Thoracic aorta (tissue), 2 donors: ENCODE measurements at places on chromosomes 3 and 15. TPM values are rescaled to one million over a fixed set of nuclear protein-coding genes. Genes with fewer than 3 reads are reported as not detected.

GRCh38 chr3:151974067-151974466 lies 100.6 kb downstream of the SUCNR1 start:
- no peak for DNase-seq

- no peak for DNase-seq
Observed at GRCh38 chr3:120274739-120275167, 10.3 kb downstream of the GPR156 start.

GRCh38 chr3:117836296-117836695 lies 1126.7 kb downstream of the TUSC7 start:
- DNase-seq = no peak

- DNase-seq = no peak
Observed at GRCh38 chr3:43884581-43884980, 193.8 kb downstream of the ABHD5 start.

DNA sequence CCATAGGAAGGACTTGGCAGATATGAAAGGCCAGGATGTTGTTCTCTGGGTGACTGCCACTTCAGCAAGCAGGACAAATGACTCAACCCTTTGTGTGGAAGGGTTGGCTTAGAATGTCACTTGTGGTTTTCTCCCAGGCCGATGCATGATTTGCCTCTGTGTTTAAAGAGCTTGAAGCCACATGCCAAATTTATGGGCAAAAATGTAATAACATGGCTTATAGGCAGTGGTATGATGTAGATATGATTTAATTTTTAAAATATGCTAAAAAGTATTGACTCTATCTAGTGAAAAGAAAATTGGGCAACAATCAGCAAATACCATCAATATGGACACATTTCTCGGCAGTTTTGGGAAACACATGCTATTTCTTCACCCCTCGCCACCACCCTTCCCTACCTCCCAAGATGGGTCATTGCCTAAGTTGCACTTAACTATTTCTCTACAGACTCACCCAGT lies 114.6 kb downstream of the CYP19A1 start:
- no peak for DNase-seq

GRCh38 chr3:56019490-56020146 lies 448.6 kb downstream of the ERC2 start:
- DNase-seq = no peak

DNA sequence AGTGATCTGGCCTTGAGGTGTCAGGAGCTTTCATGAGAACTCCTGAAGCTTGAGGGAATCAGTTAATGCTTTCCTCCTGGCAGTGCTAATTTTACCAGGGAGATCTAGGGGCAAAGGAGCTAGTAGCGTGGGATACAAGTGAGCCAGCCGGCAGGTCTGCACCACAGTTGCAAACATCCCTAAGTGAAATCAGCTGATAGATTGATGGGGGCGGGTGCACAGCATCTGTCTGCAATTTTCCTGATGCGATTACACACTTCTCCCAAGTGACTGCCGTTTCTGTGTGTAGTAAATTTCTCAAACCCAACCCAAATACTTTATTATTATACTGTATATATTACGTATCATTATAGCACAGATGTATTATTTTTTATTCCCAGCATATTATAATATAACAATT lies 304.5 kb downstream of the AGBL1 start:
- no peak for DNase-seq

DNA sequence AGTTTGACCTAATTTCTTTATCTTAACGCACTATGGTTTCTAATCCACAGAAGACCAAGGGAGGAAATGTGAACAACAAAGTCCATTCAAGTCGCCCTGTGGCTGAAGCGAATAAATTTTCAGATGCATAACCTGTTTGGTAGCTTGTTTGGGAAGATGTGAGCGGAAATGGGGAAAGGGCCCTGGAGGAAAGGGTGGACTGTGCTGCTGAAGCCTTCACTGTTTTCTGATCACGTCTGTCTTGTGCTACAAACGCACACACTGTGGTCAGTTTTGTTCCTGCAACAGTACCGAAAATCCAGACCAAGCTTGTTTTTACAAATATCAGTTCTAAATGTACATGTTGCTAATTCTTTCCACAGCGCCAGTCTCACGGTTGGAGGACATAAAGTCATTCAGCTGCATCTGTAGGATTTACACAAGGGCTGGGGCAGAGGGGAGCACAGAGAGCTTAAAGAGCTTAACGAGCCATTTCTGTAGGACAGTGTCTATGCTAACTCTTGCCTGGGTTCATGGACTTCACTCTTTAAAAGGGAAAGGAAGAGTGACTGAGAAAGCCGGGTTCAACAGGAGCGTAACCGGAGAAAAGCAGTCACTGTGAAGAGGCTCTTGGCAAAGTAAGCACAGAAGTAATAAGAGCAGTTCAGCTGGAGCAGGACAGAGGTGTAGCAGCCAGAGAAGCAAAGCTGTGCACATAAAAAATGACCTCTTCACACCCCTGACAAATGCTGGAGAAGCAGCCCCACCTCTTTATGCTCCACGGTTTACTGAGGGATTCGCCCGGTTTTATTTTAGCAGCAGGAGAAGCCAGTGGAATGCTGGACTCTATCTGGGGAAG lies 66.6 kb downstream of the USF3 start:
- no peak for DNase-seq

GRCh38 chr3:135491491-135492205 lies 473.9 kb upstream of the PPP2R3A start:
- no peak for DNase-seq

DNA sequence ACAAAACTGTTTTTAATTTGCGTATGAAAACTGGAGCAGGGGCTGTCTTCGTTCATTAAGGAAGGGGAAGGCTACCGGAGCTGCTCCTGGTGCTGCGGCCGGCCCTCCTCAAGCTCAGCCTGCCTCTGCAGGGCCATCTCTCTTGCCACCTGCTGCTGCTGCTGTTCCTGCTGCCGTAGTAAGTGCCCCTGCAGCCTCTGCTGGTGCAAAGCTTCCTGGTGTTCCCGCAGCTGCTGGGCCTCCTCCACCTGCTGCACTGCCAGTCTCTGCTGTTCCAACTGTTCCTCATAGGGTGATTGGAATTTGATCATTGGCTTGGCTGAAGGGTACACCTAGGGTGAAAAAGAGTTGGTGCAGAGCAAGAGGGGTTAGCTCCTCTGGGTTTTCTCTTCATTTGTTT lies 66.0 kb downstream of the GOLIM4 start:
- DNase-seq = no peak

- no peak for DNase-seq
Observed at GRCh38 chr3:141250342-141250741, 18.7 kb downstream of the PXYLP1 start.

GRCh38 chr15:65192016-65192415 lies 6.9 kb upstream of the CLPX start:
- no peak for DNase-seq

DNA sequence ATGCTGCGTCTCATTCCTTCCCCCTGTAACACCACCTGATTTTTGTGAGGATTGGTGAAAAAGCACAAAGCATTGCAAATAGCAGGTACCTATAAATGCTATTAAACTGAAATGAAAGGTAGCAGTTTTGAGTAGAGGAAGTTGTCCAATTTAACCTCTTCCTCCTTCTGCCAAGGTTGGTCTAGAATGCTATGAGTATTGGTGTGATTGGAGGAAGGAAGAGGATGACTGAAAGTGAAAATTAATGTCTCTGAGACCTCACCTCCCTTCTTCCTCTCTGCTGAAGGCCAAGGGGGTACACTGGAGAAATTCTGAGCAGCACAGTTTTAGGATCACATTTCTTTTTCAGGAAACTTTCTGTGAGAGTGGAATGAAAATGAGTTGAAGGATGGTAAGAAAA lies 94.4 kb downstream of the DTWD1 start:
- no peak for DNase-seq

- no peak for DNase-seq
Observed at GRCh38 chr15:85706779-85707518, 87.8 kb downstream of the KLHL25 start.

GRCh38 chr3:20310629-20311028 lies 124.6 kb upstream of the SGO1 start:
- peak; percentile 52 for DNase-seq

DNA sequence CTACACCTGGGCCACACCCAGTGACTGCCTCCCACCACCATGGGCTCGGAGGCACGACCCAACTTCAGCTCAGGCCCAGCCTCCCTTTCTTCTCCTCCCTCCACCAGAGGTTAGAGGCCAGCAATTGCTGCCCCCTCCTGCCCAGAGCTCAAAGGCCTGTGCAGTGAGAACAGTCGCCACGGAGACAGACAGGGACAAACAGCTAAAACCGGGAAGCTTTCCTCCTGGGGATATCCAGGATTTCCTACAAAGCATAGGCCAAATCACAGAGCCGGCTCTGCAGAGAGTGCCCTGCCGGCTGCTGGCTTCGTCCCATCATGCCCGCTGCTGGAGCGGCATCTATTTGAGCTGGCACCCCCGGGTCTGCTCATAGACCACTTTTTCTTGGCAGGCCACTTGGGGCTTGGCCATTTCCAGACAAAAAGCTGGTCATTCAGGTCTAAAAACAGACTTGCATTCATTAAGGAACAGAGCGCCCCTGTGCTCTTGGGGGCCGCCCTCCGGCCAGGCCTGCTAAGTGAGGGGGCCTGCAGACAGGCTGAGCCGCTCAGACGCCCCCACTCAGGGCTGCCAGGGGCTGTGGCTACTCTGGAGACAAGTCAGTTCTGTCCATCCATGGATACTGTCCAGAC lies 17.5 kb downstream of the GRAMD2A start:
- no peak for DNase-seq

- DNase-seq = no peak
Observed at GRCh38 chr3:128505771-128506170, 12.8 kb upstream of the GATA2 start.

GRCh38 chr3:31508452-31509146 lies 24.1 kb upstream of the STT3B start:
- no peak for DNase-seq

- no peak for DNase-seq
Observed at GRCh38 chr3:103127737-103128136, 692.9 kb downstream of the ZPLD1 start.

DNA sequence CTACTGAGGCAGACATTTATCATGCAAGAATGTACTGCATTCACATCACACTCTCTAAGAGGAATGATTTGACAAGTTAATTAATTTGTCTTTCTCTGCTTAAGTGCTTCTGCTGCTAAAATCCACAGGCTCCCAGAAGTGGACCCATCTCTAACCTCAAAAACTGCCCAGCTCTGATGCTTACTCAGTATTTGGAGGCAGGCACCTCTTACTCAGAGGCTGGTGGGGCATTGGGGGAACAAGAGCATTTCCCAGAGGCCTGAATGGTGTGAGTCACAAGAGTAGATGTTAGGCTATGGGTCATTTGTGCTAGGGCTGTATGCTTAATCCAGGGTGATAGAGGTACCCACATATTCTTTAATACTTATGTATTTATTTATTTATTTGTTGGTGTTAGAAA lies 34.4 kb upstream of the HCN4 start:
- no peak for DNase-seq

The GOLGA8R gene
- 11.9 TPM for total RNA-seq

The PLCB2 gene
- 32.4 TPM for total RNA-seq

The LRRIQ4 gene
- not detected for total RNA-seq

The C3orf85 gene
- not detected for total RNA-seq
